Left kidney (tissue), 8 donors: ENCODE measurements at places on chromosomes 11 and 22. TPM values are rescaled to one million over a fixed set of nuclear protein-coding genes. Genes with fewer than 3 reads are reported as not detected.

KCNE3 gene
- polyA plus RNA-seq = 26.1 TPM

OR10AG1 gene
- not detected for polyA plus RNA-seq

PRR33 gene
- polyA plus RNA-seq = 0.08 TPM

THRSP gene
- polyA plus RNA-seq = 0.23 TPM

KCNQ1OT1 gene
- 2.8 TPM for polyA plus RNA-seq

GRCh38 chr11:33716243-33716642 lies 15.6 kb upstream of the C11orf91 start:
- no peak for DNase-seq

GRCh38 chr11:102192349-102193066 lies 82.3 kb downstream of the YAP1 start:
- no peak for DNase-seq

GRCh38 chr11:71086687-71087258 lies 165.6 kb downstream of the SHANK2 start:
- peak; percentile 46 for DNase-seq

DNA sequence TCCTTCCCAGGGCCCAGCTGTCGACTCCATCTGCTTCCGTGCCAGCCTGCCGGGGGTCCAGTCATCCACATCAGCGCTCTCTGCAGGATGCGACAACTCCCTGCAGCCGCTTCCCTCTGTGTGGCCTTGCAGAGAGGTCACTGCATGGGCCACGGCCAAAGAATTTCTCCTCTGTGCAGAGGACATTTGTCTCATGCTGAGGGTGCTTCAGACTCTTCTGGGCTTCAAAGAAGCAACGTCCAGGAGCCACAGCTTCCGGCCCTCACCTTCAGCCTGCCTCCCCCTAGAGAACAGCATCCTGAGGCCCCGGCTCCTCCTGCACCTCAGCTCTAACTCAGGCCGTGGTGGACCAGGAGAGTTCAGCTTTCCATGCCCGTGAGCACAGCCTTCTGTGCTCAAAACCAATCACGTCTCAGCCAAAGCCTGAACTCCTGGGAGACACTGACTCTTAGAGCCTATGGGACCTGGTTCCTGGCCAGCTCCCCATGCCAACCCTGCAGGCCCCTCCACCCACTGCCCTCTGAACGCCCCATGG lies 258.9 kb downstream of the BRD1 start:
- no peak for DNase-seq

DNA sequence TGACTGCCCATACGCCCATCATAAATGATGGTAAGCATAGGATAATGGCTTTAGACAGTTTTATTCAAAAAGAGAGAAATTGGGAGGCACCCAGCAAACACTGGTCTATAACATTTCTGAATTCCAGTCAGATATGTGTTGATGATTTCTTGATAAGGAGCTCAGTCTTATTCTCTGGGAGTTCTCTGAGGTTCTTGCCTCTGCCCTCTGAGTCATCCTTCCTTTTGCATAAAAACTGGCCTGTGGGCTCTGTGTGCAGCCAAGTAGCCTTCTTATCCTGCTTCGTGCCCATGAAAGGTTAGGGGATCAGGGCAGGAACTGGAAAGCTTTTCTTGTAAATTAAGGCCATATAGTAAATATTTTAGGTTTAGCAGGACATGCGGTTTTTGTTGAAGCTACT lies 48.9 kb downstream of the FAR1 start:
- DNase-seq = no peak

- DNase-seq = no peak
These were observed 44.4 kb downstream of the CNTN5 start for GRCh38 chr11:99065121-99065520.

- DNase-seq = no peak
These were observed 19.1 kb downstream of the IRAG1 start for GRCh38 chr11:10674440-10674855.

DNA sequence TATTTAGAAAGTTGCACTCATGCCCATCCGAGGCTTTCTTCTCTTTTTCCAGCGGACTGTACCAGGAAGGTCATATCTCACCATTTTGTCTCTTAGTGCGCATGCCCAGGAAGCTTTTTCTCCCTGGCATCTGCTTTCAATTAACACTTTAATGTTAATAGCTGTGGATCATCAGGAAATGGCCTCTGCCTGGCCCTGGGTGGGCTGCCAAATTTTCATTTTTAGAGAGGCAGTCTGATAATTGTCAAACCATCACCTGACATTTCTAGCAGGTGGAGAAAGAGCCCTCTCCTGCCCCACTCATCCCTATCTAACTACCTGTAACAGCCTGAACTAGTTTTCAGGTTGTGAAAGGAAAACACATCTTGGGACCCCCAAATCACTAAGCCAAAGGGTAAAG lies 257.4 kb upstream of the LRRC4C start:
- DNase-seq = no peak
